ENCODE measurements at places on chromosomes 2 and 18.

GRCh38 chr2:109736177-109736827 lies 57.8 kb upstream of the RGPD5 start:
- peak; percentile 35 for DNase-seq

DNA sequence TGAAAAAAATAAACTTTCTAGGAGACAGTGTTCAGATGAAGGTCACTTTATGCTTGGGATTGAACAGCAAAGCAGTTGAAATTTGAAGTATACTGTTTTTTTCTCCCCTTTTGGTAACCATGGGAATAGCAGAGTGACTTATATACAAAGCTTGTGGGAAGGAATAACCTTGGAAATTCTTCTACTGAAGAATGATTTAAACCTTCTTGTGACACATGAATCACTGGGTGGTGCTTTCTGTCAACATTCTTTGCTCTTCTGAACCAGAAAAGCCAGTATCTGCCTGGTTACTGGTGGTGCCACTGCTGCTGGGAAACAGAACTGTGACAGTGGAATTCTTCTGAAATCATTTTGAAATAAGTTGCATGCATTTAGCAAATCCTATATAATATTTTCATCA lies 39.4 kb upstream of the RND3 start:
- no peak for DNase-seq

GRCh38 chr2:2298081-2298480 lies 33.0 kb downstream of the MYT1L start:
- DNase-seq = no peak

GRCh38 chr2:78861546-78861945 lies 164.0 kb upstream of the REG3G start:
- DNase-seq = no peak

DNA sequence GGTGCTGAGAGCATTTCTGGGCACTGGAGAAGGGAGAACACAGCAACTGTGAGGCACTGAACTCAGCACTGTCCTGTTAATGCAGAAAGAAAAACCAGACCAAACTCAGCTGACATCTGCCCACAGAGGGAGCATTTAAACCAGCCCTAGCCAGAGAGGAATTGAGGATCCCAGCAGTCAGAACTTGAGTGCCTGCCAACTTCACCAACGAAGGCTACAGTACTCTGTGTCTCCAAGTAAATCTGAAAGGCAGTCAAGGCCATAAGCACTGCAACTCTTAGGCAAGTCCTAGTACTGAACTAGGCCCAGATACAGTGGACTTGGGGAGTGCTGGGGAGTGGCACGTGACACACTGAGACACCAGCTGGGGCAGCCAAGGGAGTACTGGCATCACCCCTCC lies 176.2 kb upstream of the ZC3H15 start:
- DNase-seq = no peak

DNA sequence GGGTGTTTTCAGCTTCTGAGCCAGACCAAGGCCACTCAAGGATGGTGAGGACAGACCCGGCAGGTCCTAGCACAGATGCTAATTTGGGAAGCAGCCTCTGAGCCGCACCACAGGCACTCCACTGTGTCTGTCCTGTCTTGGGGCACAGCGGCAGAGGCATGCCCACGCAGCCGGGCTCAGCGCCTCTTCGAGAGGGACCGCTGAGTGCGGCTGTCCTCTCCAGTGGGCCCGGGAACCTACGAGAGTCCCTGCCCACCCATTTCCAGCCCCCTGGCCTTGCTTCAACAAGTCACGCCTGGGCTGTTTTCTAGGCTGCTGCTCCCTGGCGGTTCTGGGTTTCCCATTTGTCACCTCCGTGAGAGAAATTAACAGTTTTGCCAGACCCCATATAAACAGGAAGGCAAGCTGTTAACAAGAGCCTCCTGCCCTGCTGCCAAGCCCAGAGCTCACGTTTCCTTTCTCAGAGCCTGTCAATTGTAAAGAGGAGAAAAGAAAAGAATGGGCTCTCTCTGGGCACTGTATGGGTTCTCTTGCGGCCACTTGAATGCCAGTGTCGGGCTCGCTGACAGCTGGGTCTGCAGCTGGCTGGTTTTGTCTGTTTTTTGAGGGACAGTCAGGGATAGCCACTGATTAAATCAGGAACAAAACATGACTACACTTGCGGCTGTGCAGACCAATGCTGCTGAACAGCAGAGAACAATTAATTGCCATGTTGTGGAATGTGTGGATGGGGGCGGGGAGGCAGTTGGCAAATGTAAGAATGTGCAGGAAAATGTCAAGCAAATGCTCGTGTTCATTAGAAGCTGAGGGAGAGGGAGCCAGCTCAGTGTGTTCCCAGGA lies 30.6 kb downstream of the TMEM17 start:
- DNase-seq = peak; percentile 50

DNA sequence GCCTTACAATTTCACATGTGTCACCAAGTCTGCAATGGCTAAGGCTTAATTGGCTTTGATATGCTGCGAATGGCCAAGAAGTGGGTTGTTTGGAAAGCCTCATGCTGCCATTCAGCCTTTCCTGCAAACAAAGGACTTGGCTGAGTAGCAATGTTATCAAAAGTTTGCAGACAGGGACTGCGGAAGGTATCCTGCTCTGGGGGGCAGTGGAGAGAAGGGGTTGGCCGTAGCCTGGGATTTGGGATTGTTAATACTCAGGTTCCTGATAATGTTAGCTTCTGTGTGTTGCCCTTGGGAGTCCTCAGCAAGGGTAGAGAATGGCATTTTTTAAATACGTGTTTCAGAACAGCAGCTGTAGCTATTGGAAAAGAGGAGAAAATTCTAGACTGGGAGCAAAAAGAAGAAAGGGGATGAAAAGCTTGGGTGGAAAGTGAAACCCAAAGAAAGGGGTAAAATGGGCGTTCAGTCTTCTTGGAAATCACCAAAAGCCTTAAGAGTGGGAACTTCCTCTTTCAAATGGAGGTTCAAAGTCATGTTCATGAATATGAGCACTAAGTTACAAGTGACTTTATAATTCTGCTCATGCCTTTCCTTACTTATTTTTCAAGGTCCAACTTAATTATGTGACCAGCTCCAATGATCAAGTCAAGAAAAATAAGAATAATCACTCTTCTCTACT lies 325.1 kb downstream of the RNF144A start:
- no peak for DNase-seq

DNA sequence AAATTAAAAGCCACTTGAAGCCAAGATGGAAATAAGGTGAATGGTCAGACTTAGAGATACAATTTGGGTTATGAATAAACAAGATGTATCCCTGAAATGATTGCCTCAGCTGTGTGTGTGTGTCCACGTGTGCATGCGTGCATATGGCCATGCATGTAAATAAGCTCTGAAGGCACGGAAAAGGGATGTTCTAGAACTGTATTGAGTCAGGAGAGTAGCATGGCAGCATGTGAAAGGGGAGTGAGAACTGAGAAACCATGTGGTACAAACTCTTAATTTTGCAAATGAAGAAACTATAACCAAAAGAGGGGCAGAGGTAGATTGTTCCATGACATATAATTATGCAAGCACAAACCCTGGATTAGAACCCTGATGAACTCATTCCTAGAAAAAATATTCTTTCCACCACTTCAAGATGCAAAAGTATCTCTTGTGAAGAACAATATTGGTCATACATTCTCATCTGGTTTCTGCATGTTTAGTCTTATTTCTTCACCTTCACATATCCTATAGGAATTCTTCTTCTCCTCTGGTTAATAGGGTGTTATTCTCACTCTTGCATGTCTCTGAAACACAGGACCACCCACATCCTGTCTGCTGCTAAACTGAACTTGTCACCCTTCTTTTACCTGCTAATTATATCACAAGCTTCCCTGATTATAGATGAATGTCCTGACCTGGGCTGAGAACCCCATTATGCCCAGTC lies 455.8 kb downstream of the SETBP1 start:
- no peak for DNase-seq

DNA sequence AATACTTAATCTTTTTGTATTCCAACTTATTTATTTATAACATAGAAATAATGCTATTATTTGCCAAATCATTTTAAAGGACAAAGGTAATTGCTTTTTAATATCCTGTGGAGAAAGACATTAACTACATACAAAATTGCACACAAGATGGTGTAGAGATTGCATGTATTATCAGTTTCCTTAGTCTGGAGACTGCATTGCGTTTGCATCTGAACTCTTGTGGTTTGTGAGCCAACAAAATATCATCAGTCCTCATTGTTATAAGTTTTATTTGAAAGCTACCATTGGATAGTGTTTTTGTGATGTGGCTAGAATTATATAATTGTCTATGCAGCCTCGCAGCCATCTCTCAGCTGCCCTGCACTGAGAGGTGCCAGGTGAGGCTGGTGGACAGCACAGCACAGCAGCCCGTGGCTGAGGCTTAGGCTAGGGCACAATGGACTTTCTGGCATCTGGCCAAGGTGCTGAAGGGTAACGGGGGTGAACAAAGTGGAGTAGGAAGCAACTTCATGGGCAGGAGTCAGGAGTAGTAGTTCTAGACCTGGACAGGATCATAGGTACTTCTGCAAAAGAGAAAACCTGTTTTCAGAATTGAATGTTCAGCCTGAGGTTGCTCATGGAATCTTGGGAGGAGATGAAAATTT lies 15.1 kb downstream of the RASGRP3 start:
- no peak for DNase-seq

DNA sequence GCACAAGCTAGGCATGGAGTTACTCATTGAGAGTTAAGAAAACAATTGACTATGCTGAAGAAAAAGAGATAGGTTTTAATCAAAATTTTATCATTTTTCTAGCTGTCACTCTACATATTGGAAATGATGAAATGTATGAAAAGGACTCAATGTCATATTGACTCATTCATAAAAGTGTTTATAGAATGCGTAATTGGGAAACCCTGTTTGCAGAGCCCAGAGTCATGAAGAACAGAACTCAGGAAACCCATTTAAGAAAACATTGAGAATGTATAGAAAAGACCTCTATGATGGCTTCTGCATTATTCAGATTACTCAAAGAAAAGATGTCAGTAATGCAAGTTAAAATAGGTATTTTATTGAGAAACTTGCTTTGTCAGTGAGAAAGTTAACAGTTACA lies 36.4 kb downstream of the SCRN3 start:
- no peak for DNase-seq

- DNase-seq = no peak
These were observed 11.1 kb upstream of the IL1RN start for GRCh38 chr2:113116100-113116958.

GRCh38 chr2:189437926-189438325 lies 3.3 kb upstream of the WDR75 start:
- no peak for DNase-seq

- DNase-seq = no peak
These were observed 24.1 kb downstream of the GULP1 start for GRCh38 chr2:188315750-188316149.

DNA sequence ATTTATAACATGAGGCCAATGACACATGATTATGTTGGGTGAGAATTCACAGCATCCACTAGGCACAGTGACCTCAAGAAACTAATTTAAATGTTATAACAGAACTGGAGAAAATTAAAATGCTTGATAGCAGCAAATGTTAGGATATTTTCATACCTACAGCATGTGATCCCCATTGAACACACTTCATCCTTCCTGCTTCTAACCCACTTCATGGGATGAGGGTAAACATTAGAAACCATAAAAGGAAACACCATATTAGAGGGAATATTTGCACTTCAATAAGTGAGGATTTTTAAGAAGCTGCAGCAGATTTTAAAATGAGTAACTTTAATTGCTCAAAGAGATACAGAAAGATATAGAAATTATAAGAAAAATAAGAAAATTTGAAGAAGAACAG lies 117.1 kb downstream of the FSHR start:
- no peak for DNase-seq

GRCh38 chr2:85887566-85888019 lies 1.2 kb downstream of the ST3GAL5 start:
- peak; percentile 63 for DNase-seq

- no peak for DNase-seq
These were observed 31.5 kb downstream of the CEP192 start for GRCh38 chr18:13022644-13023043.

- no peak for DNase-seq
These were observed 40.6 kb downstream of the INSIG2 start for GRCh38 chr2:118128826-118129225.

DNA sequence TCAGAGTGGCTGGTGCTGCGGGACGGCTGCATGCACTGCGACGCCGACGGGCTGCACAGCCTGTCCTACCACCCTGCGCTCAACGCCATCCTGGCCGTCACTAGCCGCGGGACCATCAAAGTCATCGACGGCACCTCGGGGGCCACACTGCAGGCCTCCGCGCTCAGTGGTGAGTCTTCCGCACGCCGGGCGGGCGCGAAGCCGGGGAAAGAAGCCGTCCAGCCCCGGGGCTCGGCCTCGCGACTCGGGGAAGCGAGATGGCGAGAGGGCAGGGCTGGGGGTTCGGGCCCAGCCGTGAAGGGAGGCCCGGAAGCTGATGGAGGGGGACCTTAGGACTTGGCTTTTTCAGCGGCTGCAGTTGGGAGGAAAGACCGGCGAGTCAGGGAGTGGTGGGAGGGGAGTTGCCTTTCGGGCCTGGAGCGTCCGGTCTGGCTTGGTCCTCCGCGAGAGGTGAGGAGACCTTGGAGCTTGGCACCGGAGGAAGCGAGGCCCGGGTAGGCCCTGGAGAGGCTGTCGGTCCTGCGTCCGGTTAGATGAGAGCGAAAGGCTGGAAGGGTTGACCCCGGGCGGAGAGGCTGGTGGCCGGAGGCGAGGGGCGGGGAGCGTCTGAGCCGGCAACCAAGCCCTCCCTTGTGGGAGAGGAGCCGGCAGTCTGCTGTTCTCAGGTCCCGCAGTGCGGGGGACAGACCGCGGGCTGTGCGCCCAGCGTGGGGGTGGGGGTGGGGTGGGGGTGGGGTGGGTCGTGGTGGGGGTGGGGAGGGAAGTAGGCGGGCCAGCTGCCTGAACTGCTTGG lies 691 bp downstream of the BIRC6 start:
- no peak for DNase-seq

- DNase-seq = no peak
These were observed 362.3 kb downstream of the FIGN start for GRCh38 chr2:163373496-163373895.

GRCh38 chr2:72263776-72264060 lies 116.1 kb upstream of the CYP26B1 start:
- no peak for DNase-seq

DNA sequence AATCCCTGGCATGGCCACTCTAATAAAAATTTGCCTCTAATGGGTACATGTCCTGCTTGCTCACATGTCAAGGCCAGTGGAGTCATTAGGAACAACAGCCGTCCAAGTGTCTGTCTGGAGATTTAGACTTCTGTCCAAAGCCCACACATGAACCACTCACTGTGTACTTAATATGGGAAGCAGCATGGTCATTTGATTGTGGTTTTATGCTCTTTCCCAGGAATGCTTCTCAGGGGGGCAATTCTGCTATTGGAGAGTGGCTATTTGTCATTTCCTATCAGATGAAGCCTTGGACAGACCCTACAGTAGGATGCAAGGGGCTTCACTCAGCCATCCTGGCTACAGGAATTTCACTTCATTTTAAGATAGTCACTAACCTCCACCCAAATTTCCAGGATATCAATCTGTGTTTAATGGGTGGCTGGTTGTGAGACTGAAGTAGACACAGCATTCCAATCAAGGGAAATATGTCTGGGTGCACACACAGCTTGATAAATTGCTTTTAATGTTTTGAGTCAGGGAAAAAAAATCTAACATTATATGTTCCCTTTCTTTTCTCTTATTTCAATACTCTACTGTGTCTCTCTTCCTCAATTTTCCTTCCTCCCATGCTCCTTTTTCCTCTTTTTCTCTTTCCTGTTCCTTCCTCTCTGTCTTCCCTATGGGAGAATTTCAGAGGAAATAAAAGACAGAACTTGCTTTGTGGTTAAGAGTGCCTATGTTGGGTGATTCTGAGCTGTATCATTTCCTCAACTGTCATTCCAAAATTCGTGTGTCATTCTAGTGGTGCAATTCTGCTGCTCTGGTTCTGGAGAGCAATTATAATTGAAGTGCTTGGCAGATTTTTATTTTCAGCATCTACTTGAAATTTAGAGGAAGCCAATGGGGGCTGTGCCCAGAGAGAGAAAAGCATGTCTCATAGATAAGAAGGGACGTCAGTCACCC lies 320.1 kb downstream of the OSR1 start:
- DNase-seq = no peak
